A549 treated with dexamethasone at 1 μM for 4 hours (cell line): ENCODE measurements at places on chromosomes 5 and 9. TPM values are rescaled to one million over a fixed set of nuclear protein-coding genes. Genes with fewer than 3 reads are reported as not detected.

The PARP8 gene
- 0.05 to 0.11 TPM (median 0.07 TPM) in 5 replicates for total RNA-seq

The ACSL6 gene
- 0.08 to 0.60 TPM (median 0.15 TPM) in 5 replicates for total RNA-seq

The FBP2 gene
- total RNA-seq: 0.09 TPM in 1 of 5 replicates, not detected in the others

The UBE2D2 gene
- 125 to 205 TPM (median 182 TPM) in 5 replicates for total RNA-seq

The SLC6A18 gene
- total RNA-seq: not detected in 5 replicates

The GLRA1 gene
- total RNA-seq: not detected in 5 replicates

The MEF2C gene
- 0.01 to 0.02 TPM (median 0.01 TPM) in 3 of 5 replicates, not detected in the others for total RNA-seq

The CYSRT1 gene
- 3.6 to 5.1 TPM (median 4.6 TPM) in 5 replicates for total RNA-seq

The APBA1 gene
- 0.13 to 0.68 TPM (median 0.15 TPM) in 5 replicates for total RNA-seq

The BTNL3 gene
- not detected in 5 replicates for total RNA-seq

The PHF24 gene
- 0.08 to 0.19 TPM (median 0.14 TPM) in 5 replicates for total RNA-seq

The NAIP gene
- 0.12 to 0.61 TPM (median 0.56 TPM) in 5 replicates for total RNA-seq

The GFI1B gene
- total RNA-seq: 0.05 to 0.17 TPM (median 0.06 TPM) in 5 replicates

The SPINK1 gene
- total RNA-seq: 0.54 to 1.4 TPM (median 0.82 TPM) in 5 replicates

The ANGPTL2 gene
- total RNA-seq: 0.04 TPM in 1 of 5 replicates, not detected in the others

The ENTREP1 gene
- 0.45 to 0.97 TPM (median 0.77 TPM) in 5 replicates for total RNA-seq

The TSSK1B gene
- total RNA-seq: not detected in 5 replicates

The XRCC4 gene
- 8.9 to 11.7 TPM (median 9.8 TPM) in 5 replicates for total RNA-seq

The ACOT12 gene
- 0.08 to 0.09 TPM in 2 of 5 replicates, not detected in the others for total RNA-seq

The SLCO4C1 gene
- total RNA-seq: 0.02 TPM in 1 of 5 replicates, not detected in the others

The P4HA2 gene
- 43.6 to 56.5 TPM (median 49.4 TPM) in 5 replicates for total RNA-seq
